ENCODE measurements at places on chromosomes 7 and 10. TPM values are rescaled to one million over a fixed set of nuclear protein-coding genes. Genes with fewer than 3 reads are reported as not detected.

DNA sequence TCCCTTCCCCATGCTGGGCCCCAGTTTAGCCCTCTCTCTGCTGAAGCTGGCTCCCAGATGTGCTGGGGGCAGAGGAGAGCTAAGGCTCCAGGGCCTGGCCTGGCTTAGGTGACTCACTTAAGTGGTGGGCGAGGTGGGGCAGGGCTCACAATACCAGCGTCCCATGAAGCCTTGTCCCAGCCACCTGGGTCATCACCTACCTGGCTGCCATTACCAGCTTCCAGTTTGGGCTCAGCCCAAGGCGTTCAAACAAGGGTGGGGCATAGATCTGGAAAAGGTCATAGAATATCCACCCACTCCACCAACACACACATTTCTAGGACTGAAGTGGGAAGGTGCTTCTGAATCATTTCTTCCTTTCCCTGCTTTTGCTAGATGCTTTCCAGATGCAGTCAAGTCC, 8.3 kb downstream of the KAZALD1 start:
- DNase-seq: no peak

- no peak for DNase-seq
Measured at GRCh38 chr7:17071866-17072265, 190.1 kb upstream of the AGR3 start.

- no peak for DNase-seq
Measured at GRCh38 chr7:76278540-76278939, 23.9 kb upstream of the HSPB1 start.

DNA sequence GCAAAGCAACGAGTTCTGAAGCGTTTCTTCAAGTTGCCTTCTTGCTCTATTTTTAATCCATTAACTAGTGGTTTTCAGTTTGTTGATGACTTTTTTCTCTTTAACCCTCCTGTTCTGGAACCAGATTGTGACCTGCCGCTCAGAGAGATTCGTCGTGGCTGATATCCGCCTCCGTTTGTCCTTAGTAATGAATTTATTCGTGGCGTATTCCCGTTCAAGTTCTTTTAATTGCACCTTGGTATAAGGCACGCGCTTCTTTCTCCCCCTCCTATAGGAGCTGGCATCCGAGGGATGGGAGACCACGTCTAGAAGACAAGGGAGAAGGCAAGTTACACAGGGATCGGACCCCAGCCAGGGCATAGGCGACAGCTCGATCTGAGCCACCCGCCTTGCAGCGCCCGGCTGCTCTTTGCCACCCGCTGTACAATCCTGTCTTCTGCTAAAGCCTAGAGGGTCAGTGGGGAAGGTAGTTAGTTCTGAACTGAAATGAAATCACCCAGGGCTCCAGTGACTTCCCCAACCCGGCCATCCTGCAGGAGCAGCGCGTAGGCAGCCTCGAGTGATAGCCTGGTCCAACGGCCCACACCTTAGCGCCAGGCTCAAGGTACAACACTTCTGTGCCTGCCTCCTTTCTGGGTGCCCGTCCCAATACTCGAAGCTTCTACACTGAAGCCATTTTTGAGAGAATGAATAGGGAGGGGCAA, 1.6 kb downstream of the HOXA13 start:
- peak; percentile 50 for DNase-seq

DNA sequence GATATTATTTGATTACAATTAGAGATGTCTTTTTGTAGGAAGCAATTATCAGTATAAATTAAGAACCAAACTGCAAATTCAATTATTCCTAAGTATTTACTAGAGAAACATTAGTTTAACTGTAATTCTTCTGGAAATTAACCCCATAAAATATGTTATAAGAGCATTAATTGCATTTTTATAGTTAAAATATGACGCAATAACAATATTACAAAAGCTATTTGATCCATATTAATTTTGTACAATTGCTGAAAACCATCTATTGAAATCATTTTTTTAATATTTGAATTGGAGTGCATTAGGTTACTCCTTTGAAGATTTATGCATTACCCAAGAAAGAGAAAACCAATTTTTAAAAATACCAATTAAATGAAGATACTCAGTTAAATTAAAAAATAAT, 254.8 kb upstream of the LRRTM3 start:
- no peak for DNase-seq

DNA sequence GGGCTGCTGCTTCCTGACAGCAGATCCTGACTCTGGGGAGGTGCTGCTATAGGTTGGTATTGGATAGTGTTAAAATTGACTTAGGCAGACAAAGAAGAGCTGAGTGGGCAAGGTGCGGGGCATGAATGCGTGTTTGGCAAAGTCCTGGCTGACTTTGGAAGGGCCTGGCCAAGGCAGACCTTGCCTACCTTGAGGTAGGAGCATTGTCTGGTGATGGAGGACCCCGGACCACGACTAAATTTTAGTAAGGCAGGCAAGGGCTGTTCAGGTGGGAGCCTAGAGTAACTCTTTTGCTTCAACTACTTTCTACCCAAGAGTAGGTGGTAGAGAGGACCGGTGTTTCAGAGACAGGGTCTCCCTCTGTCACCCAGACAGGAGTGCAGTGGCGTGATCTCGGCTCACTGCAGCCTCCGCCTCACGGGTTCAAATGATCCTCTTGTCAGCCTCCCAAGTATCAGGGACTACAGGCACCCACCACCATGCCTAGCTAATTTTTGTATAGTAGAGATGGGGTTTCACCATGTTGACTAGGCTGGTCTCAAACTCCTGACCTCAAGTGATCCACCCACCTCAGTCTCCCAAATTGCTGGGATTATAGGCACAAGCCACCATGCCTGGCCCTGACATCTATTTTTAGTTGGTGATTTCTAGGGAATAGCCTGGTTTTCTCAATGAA, 12.2 kb upstream of the LAT2 start:
- DNase-seq: no peak

GRCh38 chr10:118963933-118964332, 65.6 kb upstream of the NANOS1 start:
- no peak for DNase-seq

- peak; percentile 69 for DNase-seq
Measured at GRCh38 chr7:18356191-18356645, 139.3 kb upstream of the HDAC9 start.

- no peak for DNase-seq
Measured at GRCh38 chr7:138891446-138891810, 89.8 kb downstream of the KIAA1549 start.

- peak; percentile 87 for DNase-seq
Measured at GRCh38 chr7:100367676-100368613, 5.3 kb upstream of the PILRA start.

DNA sequence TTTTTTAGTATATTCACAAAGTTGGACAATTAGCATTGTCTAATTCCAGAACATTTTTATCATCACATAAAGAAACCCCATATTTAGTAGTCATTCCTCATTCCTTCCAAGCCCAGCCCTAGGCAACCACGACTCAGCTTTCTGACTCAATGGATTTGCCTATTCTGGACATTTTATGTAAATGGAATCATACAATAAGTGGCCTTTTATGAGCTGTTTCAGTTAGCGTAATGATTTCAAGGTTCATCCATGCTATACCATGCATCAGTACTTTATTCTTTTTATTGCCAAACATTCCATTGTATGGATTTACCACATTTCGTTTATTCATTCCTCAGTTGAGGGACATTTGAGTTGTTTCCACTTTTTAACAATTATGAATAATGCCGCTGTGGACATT, 249.2 kb downstream of the DYNC1I1 start:
- no peak for DNase-seq

DNA sequence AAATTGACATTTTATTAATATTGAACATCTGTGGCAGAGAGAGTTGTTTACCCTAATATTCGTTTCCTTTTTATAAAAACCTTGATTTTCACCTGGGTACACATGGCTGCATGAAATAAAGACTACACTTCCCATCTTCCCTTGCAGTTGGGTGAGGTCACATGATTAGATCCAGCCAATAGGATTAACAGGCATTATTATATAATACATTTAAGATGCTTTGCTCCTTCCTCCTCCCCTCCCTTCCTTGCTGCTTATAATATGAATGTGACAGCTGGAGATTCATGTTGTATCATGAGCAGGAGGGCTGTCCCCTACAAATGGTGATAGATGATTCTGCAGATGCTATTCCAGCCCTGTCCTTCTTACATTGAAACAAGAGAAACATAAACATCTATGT, 146.6 kb downstream of the SH2D4B start:
- DNase-seq: peak; percentile 53

GRCh38 chr10:61175316-61175715, 231.3 kb upstream of the RHOBTB1 start:
- DNase-seq: no peak

The FRAT1 gene
- 5.1 TPM for polyA plus RNA-seq

The CYP26C1 gene
- polyA plus RNA-seq: 0.03 TPM

The ASZ1 gene
- polyA plus RNA-seq: not detected

The MMRN2 gene
- polyA plus RNA-seq: 1.0 TPM
